ENCODE measurements at places on chromosomes 16 and 17.

DNA sequence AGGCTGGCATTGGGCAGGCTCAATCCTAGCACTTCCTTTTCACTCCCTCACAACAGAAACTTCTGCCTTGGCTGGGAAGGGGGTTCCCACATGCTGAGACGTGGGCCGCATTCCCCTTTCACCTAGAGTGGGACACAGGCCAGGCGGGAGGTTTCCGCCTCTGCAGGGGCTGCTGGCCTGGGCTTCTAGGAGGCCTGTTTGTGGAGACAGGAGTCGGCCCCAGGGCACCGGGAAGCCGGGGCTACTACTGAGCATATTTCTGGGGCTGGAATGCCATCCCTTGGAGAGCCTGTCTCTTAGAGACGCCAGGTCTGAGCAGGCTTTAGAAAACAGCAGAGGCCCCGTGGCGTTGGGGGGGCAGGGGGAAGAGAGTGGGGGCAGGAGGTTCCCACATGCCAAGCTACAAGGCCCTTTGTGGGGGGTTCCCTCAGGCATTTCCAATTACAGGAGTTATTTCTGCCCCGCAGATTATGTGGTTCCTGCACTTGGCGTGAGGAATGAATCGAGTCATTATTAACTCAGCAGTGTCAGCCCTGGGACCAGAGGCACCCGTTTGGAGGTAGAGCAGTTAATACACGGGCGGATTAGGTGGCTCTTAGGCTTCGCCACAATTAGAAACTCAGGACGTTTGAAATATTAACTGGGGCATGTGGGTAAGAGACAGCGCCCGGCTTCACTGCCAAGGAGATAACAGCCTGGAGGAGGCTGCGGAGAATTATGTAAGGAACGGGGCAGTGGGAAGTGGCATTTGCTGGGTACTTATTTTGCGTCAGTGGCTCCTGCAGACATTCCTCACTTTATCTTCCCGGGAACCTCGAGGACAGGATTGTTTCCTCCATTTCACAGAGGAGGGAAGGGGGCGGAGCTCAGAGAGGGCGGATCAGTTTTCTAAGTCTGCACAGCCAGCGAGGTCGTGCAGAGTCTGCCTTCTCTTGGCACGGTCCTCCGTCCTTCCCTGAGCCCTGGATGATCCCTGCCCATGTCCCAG lies 162.5 kb downstream of the MAF start:
- DNase-seq, result peak; percentile 95

GRCh38 chr17:50161911-50162288 lies 3.9 kb upstream of the SGCA start:
- DNase-seq, result no peak

- DNase-seq, result peak; percentile 10
Observed at GRCh38 chr17:79650283-79650682, 39.4 kb upstream of the RBFOX3 start.

DNA sequence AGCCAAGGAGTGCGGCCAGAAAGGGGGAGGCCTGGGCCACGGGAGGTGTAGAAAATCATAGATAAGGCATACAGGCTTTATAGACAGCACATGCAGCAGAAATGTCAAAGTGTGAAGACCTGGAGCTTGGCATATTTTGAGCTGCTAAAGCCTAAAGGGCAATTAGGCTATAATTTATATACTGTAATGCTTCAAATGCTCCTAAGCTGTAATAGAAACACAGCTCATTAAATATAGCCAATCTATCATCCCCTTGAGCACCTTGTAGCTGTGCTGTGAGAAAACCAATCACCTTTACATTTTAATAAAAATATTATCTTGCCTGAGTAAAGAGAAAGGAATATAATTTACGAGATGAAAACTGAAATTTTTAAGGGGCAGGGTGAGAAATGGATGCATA lies 97.9 kb upstream of the NOG start:
- DNase-seq, result no peak

GRCh38 chr17:42879596-42879985 lies 21.0 kb upstream of the G6PC1 start:
- DNase-seq, result peak; percentile 84

GRCh38 chr16:66801320-66802105 lies at the start of gene TERB1:
TERB1 (minus strand) TSS chr16:66801584; CDS start chr16:66796798, 4,786 bp downstream.
- no peak for DNase-seq

DNA sequence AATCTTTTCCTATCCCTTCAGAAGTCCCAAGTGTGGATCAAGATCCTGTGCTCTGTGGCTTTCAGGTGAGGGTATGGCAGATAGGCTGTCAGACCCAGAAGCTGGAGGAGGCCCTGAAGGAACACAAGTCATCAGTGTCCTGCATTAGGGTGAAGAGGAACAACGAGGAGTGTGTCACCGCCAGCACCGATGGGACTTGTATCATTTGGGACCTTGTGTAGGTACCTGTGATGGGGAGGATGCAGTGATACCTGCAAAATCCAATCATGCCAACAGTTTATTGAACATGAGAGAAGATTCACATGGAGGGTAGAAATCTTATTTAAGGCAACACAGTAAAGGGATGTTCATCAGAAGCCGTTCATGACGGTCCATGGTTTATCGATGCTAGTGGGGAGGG lies 10.0 kb upstream of the USP43 start:
- DNase-seq, result no peak

DNA sequence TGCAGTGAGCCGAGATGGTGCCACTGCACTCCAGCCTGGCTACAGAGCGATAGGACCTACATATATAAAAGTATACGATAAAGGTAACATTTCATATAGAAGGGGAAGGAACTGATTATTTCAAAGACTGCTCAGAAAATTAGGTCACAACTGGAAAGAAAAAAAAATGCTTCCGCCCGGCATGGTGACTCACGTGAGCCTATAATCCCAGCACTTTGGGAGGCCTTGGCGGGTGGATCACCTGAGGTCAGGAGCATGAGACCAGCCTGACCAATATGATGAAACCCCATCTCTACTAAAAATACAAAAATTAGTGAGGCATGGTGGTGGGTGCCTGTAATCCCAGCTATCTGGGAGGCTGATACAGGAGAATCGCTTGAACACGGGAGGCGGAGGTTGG lies 7.8 kb downstream of the TEX14 start:
- no peak for DNase-seq

DNA sequence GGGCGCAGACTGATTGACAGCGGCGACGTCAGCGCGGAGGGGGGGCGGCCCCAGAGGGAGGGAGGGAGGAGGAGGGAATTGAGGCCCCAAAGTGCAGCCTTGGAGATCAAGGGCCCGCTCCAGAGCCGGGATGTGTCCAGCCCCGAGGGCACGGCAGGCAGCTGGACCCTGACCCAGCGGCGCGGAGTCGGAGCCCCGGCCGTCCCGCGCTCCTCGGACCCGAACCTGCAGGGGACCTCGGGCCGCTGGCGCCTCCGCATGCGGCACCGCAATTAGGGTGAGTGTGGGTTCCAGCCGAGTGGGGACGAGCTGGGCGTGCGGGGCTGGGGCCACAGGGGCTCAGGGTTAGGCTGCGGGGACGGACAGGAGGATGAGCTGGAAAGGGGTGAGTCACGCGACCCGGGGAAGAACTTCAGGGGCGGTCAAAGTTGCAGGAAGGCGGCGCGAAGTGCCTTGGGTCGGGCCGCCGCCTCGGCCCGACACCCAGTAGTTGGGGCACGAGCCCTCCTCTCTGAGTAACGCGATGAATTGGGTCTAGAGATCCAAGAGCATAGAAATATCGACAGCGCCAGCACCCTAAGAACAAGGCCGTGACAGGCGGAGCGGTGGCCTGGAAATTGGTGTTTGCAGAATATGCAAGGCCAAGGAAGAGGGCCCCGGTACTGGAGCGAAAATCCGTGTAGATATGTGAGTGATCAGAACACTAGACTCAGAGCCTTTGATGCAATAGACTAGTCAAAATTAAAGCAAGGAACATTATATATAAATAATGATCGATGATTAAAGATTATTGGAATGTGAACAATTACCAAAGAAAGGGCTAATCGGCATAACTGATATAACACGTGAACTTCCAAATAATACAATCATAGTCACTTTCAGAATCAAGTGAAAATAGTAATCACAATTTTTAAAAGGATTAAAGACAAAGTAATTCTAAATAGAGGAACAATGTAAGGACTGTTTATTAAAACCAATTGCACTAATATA lies at the start of gene TBX4:
TBX4 (plus strand) TSS at position 122 of the 990 bp plus-strand sequence. CDS start 4,069 bp downstream, outside the sequence.
- DNase-seq, result peak; percentile 87

- DNase-seq, result no peak
Observed at GRCh38 chr17:64418506-64419339, 28.1 kb upstream of the PECAM1 start.

- peak; percentile 45 for DNase-seq
Observed at GRCh38 chr17:8701221-8701620, 43.4 kb downstream of the CCDC42 start.

DNA sequence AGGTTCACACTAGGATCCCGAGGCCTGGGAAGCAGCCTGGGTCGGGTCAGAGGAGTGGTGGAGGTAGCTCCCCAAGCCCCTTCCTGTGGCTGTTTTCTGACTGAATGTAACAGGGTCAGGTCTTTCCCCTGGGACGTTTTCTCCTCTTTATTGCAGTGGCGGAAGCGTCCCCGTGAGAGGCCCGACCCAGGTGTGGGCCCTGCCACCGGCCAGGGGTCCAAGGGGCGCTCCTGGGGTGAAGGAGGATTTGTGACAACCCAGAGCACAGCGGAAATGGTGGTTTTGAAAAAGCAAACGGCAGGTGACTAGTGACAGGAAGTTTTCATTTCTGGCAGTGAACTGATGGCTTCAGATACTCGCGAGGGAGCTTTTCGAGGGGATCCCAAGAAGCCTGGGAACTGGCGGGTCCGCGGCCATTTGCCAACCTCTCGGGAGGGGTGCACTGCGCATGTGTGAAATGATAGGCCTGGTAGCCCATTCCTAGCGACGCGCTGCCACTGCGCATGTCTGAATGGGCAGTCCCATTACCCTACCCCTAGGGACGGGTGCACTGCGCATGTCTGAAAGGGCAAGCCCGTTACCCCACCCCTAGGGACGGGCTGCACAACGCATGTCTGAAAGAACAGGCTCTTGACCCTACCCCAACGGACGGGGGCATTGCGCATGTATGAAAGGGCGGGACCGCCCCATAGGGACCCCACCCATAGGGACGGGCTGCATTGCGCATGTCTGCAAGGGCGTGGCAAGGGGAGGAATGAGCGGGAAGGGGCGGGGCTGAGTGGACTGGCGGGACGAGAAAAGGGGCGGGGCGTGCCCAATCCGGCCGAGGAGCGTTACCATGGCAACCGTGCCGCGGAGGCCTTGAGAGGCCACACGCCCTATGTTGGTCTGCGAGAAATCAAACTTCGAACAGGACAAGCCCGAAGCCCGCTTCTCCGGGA lies 1747.9 kb downstream of the TP53TG3F start:
- no peak for DNase-seq

- no peak for DNase-seq
Observed at GRCh38 chr17:67229109-67229955, 15.7 kb downstream of the HELZ start.

- no peak for DNase-seq
Observed at GRCh38 chr16:29810699-29811169, 1.3 kb upstream of the PRRT2 start.

DNA sequence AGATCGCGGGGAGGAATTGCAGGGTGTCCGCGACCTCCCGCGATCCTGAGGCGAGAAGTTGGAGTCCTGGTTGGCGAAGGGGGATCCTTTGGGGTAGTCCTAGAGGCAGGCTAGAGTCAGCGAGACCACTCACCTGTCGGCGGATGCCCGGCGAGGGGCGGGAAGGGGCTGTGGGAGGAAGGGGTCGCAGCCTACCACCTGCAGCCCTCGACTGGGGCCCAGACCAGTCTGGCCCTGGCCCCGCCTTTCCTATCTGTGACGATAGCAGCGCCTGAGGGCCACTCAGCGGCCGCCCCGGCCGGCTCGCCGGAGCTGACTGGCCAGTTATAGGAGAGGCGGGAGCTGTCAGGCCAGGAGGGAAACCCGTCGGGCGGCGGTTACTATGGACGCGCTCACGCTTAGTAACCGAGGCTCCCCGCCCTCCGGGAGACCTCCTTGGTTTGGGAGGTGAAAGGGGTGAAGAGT lies at the start of gene TEKT3:
TEKT3 (minus strand) TSS at position 213 of the 465 bp plus-strand sequence. CDS start 10,012 bp downstream, outside the sequence.
- DNase-seq, result peak; percentile 99

DNA sequence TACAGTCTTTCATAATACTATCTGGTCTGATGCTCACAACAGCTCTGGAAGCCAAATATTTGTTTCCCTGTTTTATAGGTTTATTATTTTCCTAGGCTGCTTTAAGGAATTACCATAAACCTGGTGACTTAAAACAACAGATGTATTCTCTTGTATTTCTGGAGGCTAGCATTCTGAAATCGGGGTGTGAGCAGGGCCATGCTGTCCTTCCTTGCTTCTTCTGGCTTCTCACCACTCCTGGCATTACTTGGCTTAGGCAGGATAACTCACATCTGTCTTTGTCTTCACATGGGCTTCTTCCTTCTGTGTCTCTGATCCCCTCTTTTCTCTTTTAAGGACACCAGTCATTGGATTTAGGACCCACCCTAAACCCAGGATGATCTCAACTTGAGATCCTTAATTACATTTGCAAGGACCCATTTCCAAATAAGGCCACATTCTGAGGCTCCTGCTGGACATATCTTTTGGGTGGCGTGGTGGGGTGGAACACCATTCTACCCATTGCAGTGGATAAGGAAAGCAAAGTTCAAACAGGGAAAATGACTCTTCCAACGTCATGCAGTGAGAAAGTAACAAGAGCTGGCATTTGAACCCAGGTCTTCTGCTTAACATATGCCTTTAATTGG lies 39.2 kb upstream of the TBX2 start:
- no peak for DNase-seq

GRCh38 chr16:31002862-31003341 lies 7.5 kb downstream of the STX1B start:
- no peak for DNase-seq

- DNase-seq, result no peak
Observed at GRCh38 chr17:46061435-46061834, 62.4 kb downstream of the STH start.

- peak; percentile 94 for DNase-seq
Observed at GRCh38 chr17:8332688-8333087, 7.0 kb upstream of the ODF4 start.

DNA sequence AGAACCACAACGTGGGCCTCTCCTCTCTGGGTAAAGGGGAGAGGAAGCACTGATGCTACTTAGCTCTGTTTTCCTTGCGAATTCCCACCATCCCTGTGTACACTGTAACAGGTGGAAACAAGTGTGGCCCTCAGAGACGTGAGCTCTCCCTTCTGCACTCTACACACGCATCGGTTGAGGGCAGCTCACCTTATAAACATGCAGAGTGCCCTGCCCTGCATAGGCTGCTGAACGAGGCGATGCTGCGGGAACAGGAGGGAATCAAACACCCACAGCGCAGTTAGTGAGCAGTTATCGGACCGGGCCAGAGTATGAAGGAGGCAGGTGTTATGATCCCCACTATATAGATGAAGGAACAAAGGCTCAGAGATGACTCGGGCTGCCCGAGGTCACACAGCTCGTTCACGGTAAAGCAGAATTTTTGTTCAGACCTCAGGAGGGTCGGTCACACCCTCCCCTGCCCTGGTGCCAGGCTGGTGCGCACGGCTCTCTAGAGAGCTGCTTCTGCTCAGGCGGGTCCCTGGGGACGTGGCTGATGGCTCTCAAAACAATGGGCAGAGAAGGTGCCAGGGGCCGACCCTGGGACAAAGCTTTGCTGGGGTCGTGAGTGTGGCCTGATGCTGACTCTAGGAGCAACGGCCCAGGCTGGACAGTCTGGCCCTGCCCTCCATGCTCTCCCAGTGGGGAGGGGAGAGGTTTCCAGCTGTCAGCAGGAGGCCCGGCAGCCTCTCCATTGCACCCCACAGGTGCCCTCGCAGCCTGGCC lies 68.5 kb downstream of the RPH3AL start:
- no peak for DNase-seq

GRCh38 chr17:46878055-46878454 lies 26.7 kb downstream of the WNT9B start:
- DNase-seq, result peak; percentile 54

- peak; percentile 75 for DNase-seq
Observed at GRCh38 chr17:27471321-27472269, 15.3 kb downstream of the KSR1 start.

Data from islet precursor cell (in vitro differentiated cells).